HL-60 (cell line): ENCODE measurements at places on chromosomes 6 and 20.

DNA sequence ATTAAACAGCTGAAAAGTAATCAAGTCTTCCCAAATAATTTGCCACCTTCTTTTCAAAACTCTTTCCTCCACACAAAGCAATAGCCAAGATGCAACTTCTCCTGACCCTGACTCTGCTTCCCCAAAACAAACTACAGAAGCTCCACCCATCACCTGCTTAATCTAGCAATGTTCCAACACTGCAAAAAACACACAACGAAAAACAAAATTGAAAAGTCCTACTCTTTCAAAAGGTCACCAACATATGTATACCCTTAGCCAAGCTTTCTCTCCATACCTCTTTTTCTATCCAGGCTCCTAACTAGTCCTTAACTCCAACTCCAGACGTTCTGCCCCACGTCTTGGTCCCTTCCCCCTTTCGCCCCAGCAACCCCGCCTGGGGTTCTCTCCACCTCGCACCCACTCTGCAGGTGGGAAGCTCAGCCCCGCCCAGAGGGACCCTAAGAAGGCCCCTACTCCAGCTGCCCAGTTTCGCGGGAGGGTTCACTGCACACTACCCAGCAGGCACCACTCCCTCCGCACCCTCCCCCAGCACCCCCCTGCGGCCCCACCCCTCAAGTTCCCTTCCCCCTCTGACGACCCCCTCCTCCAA lies 717 bp downstream of the CSNK2A1 start:
- DNase-seq: no peak

- no peak for DNase-seq
Observed at GRCh38 chr6:170201361-170201760, 89.5 kb downstream of the DLL1 start.

DNA sequence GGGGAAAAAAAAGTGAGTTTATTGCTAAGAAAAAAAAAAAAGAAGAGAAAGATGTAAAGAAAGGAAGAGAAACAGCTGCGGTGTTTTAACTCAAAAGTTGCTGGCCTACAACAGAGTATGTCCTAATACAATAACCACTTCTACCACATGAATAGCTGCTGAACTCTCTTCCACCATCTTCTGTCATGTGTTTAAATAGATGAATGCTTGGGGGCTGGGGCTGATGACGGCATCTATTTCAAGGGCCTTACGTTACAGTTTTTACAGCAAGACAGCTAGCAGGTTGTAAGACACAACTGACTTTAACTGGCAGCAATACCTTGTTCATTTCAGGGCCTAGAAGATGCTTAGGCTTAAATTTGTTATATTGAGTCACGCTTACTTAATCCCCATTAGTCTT lies 50.4 kb downstream of the MAP3K7 start:
- no peak for DNase-seq

DNA sequence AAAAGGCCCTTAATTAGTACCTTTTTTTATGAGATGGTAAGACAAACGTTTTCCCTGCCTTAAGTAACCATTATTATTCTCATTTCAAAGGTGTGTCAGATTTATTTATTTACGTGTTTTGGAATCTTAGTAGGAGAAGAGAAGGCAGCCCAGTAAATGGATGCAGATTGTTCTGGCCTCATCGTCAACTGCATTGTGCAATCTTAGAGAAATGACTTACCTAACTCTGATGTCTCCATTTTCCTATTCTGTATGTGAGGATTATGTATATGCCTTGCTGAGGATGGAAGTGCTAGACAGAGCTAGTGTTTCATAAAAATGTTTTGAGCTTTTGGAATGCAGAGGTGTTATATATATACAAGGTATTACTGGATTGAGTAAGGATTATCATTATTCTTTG lies 97.0 kb upstream of the JAG1 start:
- no peak for DNase-seq

GRCh38 chr6:158047127-158047518 lies 65.5 kb downstream of the SYNJ2 start:
- DNase-seq: no peak

- no peak for DNase-seq
Observed at GRCh38 chr6:99871641-99872040, 122.4 kb downstream of the MCHR2 start.

DNA sequence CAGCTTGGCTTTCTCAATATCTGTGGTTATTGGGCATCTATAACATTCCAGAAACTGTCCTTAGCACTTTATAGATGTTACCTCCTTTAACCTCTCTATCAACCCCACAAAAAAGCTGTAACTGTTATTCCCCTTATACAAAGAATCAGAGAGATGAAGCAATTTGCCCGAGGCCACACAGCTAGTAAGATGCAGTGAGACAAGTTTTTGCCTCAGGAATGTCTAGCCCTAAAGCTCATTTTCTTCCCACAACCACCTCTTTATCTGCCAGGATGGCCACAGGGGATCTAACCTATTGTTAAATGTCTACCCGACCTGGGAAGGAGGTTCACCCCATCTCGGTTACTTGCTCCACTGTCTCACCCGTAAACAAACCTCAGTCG lies 31.9 kb upstream of the TCP11 start:
- no peak for DNase-seq

DNA sequence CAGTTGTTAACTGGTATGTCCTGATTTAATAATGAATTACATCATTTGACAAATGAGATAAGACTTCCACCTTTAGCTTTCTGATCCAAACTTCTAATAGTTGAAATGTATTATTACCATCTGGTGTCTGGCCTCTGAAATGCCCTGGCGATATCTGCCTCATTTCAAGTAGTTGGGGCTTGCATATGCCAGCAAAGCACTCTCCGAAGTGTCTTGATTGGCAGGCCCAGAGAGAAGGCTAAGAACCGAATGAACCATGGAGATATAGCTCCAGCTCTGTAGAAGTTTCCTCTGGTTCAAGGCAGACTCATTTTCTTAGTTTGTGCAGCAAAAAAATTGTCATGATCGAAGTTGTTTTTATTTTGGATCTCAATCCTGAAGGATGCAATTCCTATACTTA lies 13.4 kb upstream of the HIVEP2 start:
- DNase-seq: no peak

DNA sequence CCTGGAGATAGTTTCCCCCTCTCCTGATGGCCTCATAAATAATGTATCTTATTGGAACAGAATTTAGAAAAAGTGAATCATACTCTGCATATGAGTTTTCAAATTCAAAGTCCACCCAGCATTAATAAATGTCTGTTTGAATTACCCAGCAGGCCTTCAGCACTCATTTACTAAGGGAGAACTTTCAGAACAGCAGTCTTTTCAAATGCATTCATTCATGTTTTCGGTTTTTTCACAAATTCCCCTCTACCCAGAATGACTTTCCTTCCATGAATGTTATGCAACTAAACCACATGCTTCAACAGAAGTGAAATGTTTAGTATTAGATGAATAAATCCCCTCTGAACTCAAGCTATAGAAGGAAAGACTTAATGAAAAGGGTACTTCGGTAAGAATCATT lies 92.4 kb downstream of the RTN4IP1 start:
- DNase-seq: no peak

GRCh38 chr6:134114918-134115714 lies 62.7 kb upstream of the SLC2A12 start:
- DNase-seq: no peak

- DNase-seq: no peak
Observed at GRCh38 chr6:91376686-91377085, 789.8 kb upstream of the MAP3K7 start.

DNA sequence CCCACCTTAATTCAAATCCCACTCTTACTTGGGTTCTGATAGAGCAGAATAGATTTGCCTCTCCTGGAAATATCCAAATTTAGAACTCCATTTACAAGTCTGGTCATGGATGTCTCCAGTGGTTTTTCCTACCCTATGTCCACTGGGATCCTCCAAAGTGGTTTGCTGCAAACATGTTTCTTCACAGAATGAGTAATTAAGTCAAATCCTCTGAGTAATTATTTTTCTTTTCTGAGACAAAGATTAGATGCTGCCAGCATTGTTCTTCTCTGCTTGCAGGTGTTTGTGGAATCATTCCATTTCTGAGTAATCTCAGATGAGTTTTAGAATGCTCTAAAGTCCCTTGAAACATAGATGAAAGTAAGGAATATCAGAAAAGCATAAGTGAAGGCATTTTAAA lies 21.9 kb downstream of the DTD1 start:
- no peak for DNase-seq

GRCh38 chr6:143087856-143088255 lies 27.2 kb downstream of the AIG1 start:
- no peak for DNase-seq

GRCh38 chr20:13928901-13929300 lies 61.5 kb downstream of the SEL1L2 start:
- no peak for DNase-seq

DNA sequence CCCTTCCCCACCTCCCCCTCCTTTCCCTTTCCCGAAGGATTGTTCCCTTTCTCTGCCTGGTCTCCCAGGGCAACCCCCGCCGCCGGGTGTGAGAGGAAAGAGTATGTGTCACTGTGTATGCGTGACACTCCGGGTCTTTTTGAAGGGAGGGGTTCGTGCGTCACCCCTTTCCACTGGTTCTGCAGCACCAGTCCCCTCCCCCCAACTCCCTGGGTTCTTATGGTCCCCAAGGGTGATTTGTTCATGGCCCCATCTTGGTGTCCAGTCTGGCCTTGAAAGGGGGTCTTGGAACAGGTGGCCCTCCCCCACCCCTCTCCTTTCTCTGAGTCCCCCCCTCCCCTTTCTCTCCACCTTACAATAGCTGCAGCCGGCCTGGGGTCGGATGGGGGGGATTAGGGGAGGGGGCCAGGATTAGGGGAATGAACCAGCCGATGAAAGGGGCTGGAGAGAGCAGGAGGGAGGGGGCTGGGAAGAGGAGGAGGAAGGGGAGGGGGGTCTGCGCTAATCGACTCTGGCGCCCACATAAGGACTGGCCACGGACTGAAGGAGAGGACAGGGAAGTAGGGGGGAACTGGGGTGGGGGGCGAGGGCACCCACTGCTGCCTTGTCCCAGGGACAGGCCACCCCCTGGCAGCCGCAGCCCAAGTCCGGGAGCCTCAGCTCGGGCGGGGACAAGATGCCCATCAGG lies 1.3 kb upstream of the RING1 start:
- DNase-seq: no peak

DNA sequence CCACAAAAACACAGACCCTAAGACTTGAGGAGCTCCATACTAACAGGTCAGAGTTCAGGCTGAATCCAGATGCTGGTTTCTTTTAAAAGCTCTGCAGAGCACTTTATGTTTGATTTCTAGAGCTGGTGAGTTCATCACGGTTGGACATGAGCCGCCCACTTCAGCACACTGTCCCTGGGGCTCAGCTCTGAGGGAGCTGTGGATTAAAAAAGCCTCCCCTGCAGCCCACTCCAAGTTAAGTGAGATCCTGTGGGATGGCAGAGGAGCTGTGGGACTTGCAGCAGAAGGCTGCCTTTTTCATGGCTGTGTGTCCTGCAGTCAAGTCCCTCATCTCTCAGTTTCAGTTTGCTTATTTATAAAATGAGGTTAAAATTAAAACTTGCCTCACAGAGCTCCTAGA lies 110.5 kb downstream of the FOXO3 start:
- DNase-seq: no peak

GRCh38 chr6:39657355-39658135 lies 67.7 kb downstream of the KIF6 start:
- DNase-seq: no peak

- no peak for DNase-seq
Observed at GRCh38 chr20:63351811-63352591, 9.1 kb downstream of the CHRNA4 start.

DNA sequence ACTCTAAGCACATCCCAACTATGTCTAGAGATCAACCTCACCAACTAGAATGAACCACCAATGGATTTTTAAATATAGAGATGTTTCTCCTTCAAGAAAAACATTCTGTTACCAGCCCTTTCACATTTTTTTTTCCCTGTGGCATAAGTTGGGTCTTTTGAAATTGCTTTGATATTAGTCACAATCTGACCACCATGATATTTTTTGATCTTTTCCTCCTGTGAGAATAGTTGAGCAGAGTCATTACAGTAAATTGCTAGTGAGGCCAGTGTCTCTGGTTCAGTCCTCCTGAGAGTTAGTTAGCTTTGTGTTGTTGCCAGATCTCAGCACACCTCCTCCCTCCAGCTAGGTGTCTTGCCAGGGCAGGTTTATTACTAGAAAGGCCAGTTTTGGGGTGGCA lies 79.7 kb upstream of the MYLIP start:
- DNase-seq: no peak

DNA sequence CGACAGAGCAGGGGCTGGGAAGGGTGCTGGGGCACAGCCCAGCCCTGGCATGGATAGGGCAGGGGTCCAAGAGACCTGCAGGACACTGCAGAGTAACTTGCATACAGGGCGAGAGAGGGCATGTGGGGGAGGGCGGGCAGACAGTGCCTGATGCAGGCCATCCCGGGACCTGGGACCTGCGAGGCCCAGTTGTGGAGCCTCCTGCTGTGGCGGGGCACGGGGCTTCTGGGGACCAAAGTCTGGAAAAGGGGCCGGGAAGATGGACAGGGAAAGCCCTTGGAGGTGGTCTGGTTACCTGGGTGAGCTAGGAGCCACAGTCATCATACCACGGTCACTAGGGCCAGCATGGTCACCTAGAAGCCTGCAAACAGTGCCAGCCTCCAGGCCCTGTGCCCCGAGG lies 412 bp upstream of the TUBB1 start:
- DNase-seq: no peak

DNA sequence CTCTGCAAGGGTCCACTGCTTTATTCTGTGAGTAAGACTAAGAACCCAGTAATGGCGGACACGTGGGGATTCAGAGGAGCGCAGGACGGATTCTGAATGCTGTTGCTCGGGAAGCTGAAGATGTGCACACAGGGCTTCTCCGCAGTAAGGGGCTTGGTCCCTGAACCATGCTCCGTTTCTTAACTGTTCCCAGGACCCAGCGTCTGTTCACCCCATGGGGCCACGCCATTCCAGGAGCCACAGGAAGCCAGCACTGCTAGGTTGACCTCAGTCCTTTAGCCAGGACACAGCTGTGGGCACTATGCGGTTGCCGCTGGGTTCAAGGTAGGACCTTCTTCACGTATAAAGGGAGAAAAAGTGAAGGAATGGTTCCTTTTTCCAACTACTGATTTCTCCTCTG lies 59.8 kb downstream of the IRF4 start:
- no peak for DNase-seq

DNA sequence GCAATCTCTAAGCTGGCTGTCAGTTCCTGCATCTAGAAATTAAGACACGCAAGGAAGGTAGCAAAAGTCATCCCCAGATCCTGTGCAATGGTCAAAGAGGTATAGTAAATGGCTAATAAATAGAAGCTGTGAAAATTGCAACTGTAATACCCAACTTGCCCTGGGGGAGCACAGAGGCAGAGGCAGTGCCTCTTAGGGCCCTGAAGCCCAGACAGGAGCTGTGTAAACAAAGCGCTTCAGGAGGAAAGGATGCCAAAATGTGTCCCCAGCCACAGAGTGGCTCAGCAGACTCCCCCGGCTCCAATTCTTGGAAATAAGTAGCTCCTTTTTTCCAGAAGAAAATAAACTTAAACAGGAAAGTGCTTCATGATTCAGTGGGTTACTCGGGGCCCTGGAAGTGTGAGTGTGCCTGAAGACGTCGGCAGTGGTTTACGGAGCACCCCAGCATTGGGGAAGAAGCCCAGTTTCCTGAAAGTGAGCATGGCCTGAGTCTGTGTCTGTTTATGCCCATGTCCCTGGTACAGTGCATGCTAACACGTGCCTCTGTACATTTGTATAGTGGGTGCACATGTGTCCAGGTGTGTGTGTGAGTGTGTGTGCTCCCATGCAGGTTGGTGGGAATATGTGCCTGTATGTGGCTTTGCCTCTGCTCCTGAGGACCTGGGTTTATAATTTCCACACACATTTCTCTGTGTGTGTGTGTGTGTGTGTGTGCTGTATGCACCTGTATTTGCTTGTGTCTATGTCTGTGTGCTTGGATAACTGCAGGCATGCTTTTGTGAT lies 246.7 kb downstream of the MAFB start:
- DNase-seq: no peak

GRCh38 chr6:4561078-4561435 lies 215.1 kb upstream of the CDYL start:
- DNase-seq: no peak
